ENCODE measurements at places on chromosomes 2 and 18.

DNA sequence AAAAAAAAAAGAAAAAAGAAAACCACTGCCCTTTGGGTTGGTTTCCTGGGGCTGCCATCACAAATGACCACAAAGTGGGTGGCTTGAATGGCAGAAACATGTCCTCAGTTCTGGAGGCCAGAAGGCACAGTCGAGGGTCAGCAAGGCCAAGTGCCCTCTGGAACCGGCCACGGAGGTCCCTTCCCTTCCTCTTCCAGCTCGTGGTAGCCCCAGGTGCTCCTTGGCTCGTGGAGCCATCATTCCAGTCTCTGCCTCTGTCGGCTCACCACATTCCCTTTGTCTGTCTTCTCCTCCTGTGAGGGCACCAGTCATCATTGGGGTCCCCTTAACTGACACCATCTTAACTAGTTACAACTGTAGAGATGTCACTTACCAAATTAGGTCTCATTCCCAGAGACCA, 8.5 kb upstream of the NFATC1 start:
- no peak overlapping the region for H3K27ac ChIP-seq
- DNase-seq: no peak
- peaks cover 27% of the 10 kb centered on the region for H3K27me3 ChIP-seq
- H3K36me3 ChIP-seq: no peaks in the 10 kb centered on the region

DNA sequence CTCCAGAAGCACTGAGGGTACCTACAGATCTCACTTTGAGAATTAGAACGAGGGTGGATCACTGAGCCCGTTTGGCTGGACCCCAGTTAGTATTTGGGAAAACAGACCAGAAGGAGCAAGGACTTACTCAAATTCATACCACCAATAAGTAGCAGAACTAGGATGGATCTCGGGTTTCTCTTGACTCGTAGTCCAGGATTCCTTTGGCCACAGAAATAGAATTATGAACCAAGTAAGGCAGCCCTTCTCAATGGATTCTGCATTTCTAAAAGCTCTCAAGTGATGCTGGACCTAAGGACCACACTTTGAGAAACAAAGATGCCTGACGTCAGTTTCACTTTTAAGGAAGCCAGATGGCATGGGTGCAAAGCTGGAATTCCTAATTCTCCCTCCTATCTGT, 153.0 kb downstream of the KLHL29 start:
- no peak for DNase-seq
- no peaks in the 10 kb centered on the region for H3K27me3 ChIP-seq
- no peak overlapping the region for H3K27ac ChIP-seq
- H3K4me3 ChIP-seq: no peak overlapping the region

DNA sequence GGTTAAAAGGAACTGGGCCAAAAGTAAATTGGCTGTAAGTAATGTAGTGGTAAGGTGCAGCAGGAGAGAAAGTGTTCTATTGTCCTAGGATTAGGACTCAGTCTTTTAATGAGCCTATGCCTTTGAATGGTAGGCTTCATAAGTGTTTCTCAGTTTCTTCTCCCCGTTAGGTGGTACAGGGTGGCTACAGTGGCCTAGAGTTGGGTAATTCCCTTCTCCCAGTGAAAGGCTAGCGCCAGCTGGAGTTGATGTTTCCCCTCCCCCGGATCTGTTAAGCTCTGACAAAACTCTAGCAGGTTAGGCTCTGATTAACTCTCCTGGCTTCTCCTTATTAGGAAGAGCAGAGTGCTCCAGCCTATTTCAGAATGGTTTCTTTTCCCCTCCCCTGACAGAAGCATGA, 127.7 kb downstream of the DNAH6 start:
- H3K27me3 ChIP-seq: no peaks in the 10 kb centered on the region
- no peak overlapping the region for H3K27ac ChIP-seq
- H3K4me3 ChIP-seq: no peak overlapping the region
- H3K4me1 ChIP-seq: peaks cover 14% of the 10 kb centered on the region

GRCh38 chr2:130954873-130955272, 118.2 kb downstream of the ARHGEF4 start:
- H3K27me3 ChIP-seq: peaks cover 10% of the 10 kb centered on the region
- no peaks in the 10 kb centered on the region for H3K4me1 ChIP-seq
- no peak overlapping the region for H3K27ac ChIP-seq
- H3K36me3 ChIP-seq: peaks cover 4% of the 10 kb centered on the region

DNA sequence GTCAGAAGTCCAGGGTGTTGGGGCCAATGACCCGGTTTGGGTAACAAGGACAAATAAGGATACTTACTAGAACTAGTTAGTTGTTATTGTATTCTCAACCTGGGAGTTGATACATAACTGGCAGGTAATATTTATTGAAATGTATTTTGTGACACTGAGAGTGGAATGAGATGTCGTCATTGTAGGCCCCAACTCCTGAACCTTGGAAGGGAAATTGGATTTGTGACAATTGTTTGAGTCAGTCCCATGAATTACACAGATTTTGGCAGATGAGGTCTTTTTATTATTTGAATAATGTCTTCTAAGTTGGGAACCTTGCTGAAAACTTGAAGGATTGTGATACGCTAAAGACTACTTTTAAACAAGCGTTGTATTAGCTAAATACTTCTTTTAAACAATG, 5.1 kb downstream of the TIMM21 start:
- no peaks in the 10 kb centered on the region for H3K27me3 ChIP-seq
- DNase-seq: no peak
- H3K4me1 ChIP-seq: peaks cover 47% of the 10 kb centered on the region
- peaks cover 63% of the 10 kb centered on the region for H3K36me3 ChIP-seq
- peak overlapping the region; percentile 13 for H3K27ac ChIP-seq
- H3K4me3 ChIP-seq: no peak overlapping the region

- H3K36me3 ChIP-seq: peaks cover 67% of the 10 kb centered on the region
- H3K27ac ChIP-seq: no peak overlapping the region
- no peak for DNase-seq
- H3K4me1 ChIP-seq: peaks cover 20% of the 10 kb centered on the region
These were observed 23.0 kb downstream of the COX7A2L start for GRCh38 chr2:42337846-42338566.

DNA sequence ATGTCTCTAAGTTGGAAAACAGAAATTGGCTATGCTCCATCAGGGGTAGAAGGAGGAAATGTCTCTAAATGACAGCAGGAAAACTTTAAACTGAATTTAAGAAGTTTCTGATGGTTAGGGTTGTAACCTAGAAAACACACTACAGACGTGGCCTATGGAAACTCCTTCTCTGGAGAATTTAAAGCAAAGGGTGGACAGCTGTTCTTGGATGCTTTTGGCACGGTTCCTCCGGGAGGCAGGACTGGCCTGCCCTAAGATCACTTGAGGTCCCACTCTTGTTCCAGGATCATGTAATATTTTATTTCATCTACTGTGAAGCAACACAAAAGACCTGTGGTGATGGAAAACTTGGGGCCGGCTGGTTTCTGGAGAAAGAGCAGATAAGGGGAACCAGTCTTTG, 77.0 kb downstream of the NRP2 start:
- no peak for DNase-seq
- H3K36me3 ChIP-seq: no peaks in the 10 kb centered on the region
- no peak overlapping the region for H3K4me3 ChIP-seq
- no peak overlapping the region for H3K27ac ChIP-seq

DNA sequence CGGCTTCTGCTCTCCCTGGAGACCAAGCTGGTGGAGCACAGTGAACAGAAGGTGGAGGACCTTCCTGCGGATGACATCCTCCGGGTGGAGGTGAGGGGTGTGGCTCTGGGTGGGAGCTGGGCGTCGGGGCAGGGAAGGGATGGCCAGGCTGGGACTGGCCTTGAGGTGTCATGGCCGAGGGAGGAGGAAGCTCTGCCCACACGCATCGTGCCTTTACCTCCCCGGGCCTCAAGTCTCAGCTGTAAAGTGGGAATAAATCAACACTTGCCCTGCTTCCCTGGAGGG, 98.2 kb downstream of the DYSF start:
- no peaks in the 10 kb centered on the region for H3K27me3 ChIP-seq
- no peaks in the 10 kb centered on the region for H3K36me3 ChIP-seq
- no peak overlapping the region for H3K4me3 ChIP-seq
- no peaks in the 10 kb centered on the region for H3K4me1 ChIP-seq
- H3K27ac ChIP-seq: no peak overlapping the region

DNA sequence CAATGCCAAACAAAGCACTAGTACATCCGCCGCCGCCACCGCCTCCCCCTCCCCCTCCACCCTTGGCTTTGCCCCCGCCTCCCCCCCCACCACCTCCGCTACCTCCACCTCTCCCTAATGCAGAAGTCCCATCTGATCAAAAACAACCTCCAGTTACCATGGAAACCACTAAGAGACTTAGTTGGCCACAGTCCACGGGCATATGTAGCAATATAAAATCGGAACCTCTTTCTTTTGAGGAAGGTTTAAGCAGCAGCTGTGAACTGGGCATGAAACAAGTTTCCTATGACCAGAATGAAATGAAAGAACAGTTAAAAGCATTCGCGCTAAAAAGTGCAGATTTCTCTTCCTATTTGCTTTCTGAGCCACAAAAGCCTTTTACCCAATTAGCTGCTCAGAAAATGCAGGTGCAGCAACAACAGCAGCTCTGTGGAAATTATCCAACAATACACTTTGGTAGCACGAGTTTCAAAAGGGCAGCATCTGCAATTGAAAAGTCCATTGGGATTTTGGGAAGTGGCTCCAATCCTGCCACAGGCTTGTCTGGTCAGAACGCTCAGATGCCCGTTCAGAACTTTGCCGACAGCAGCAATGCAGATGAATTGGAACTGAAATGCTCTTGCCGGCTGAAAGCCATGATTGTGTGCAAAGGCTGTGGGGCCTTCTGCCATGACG, 168.0 kb downstream of the ASXL3 start:
- DNase-seq: no peak
- no peaks in the 10 kb centered on the region for H3K4me1 ChIP-seq
- H3K36me3 ChIP-seq: no peaks in the 10 kb centered on the region
- no peak overlapping the region for H3K4me3 ChIP-seq

DNA sequence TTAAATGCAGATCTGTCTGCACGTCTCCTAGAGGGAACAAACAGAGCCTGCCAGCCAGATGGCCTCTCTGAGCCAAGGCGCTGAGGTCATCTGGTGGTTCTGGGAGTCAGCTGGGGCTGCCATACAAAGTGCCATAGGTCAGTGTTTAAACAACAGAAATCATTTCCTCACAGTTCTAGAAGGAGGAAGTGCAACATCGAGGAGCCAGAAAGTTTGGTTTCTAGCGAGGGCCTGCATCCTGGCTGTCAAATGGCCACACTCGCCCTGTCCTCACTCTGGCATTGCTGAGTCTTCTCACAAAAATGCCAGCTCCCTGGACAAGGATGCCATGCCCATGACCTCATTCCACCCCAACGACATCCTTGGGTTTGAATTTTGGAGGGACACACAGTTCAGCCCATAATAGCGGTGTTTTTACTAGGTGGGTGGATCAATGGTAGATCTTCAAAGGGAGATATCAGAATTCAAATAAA, 59.6 kb downstream of the MYT1L start:
- no peak for DNase-seq
- H3K36me3 ChIP-seq: no peaks in the 10 kb centered on the region
- H3K4me1 ChIP-seq: no peaks in the 10 kb centered on the region
- no peak overlapping the region for H3K4me3 ChIP-seq
- H3K27me3 ChIP-seq: no peaks in the 10 kb centered on the region
